ENCODE measurements at places on chromosomes 11 and 22.

GRCh38 chr11:86746514-86746913, 53.8 kb upstream of the PRSS23 start:
- DNase-seq = no peak

- no peak for DNase-seq
Observed at GRCh38 chr11:113351068-113351450, 36.5 kb upstream of the ANKK1 start.

DNA sequence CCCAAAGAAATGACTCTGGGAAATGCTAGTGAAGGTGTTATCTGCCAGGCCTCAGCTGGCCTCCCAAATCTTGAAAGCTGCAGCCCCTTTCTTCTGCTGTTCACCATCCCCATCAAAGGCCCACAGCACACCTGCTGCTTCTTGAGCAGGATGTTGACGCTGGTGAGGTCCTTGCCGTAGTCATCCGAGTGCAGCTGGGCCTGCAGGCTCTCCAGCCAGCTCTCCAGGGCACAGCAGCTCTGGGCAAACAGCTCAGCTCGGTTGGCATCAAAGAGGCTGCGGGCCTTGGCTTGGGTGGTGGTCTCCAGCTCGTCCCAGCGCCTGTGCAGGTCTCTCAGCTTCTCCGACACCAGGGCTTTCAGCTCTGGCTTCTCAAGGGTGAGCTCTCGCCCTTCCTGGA, 18.5 kb upstream of the RBM4B start:
- DNase-seq = no peak

- DNase-seq = no peak
Observed at GRCh38 chr22:21941921-21942320, 10.7 kb downstream of the PPM1F start.

Data from hypothalamus (tissue), 51 donors.